ENCODE measurements at places on chromosomes 11 and 22. TPM values are rescaled to one million over a fixed set of nuclear protein-coding genes. Genes with fewer than 3 reads are reported as not detected.

Gene CNTN5
- not detected for polyA plus RNA-seq

Gene OR4A16
- polyA plus RNA-seq, result not detected

Gene POU2AF1
- polyA plus RNA-seq, result not detected

Gene OR51B4
- polyA plus RNA-seq, result not detected

Gene LMO2
- polyA plus RNA-seq, result not detected

Gene RCOR2
- polyA plus RNA-seq, result 1.6 TPM

Gene CRYBA4
- not detected for polyA plus RNA-seq

Gene BEST1
- 5.1 TPM for polyA plus RNA-seq

Gene CEND1
- polyA plus RNA-seq, result 0.25 TPM

Gene RBMXL2
- not detected for polyA plus RNA-seq

Gene RFPL1
- polyA plus RNA-seq, result not detected

DNA sequence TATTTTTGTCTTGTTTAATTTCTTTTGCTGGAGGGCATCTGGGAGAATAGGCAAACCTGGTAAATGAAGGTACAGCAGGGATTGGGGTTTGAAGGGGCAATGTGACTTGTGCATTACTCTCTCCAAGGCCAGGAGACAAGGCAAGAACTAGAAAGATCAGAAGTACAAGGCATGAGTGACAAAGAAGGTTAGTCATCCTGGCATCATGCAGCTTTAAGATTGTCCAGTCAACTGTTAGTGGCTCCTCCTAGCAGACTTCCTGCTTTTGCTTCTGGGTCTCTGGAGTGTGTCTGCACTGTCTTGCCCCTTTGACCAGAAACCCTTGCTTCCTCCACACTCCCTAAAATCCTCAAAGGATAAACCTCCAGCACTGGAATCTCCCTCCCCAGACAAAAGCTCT is 27.2 kb upstream of the GLYATL1 start:
- no peak for DNase-seq

GRCh38 chr11:2301631-2302305 is at the start of the genes C11orf21 and TSPAN32:
Gene C11orf21 (minus strand): TSS chr11:2301918. CDS start chr11:2301808, 110 bp downstream.
Gene TSPAN32 (plus strand): TSS chr11:2302013. CDS start chr11:2302150, 137 bp downstream.
- no peak for DNase-seq

DNA sequence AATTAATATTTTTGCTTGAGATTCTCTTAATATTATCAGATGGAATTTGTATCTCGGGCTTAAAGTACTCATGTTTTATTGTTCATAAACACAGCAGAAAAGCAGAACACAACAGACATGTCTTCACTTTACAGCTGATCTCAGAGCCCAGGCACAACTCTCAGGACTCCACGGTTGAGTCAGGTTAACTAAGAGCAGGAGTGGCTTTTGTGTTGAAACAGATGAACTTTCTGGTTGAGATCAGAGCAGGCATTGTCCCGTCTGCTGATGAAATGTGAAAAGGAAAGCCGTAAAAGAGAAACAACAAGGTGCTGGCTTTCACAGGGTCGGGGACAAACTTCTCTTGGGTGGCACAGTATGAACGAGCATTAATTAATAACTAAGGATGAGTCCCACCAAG is 49.0 kb downstream of the JHY start:
- no peak for DNase-seq

DNA sequence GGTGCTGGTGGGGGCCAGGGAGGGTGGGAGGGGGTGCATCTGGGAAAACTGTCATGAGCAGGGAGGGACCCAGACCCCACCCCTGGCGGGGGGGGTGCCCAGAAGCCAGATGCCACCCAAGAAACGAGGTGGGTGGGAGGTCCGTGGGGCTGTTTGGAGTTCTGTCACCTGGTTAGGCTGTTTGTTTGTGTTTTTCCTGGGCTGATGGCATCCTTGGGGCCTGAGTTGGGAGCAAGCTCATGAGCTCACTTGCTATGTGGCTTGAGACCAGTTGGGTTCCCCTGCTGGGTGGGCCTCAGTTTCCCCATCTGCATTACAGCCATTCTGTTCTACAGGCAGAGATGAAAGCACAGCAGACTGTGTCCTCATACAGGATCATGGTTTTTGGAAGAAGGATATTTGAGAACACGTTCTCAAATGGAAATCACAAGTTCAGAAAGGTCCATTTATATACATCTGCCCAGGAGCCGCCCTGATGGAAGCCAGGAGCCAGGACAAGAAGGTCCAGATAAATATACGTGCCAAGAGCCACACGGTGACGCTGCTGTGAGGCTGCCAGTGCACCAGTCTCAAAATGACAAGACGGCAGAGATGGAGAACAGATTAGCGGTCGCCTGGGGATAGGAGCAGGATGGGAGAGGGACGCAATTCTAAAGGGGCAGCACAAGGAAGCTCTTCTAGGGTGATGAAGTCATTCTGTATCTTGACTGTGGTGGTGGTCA is 312.9 kb downstream of the MN1 start:
- no peak for DNase-seq

- DNase-seq, result no peak
These were observed 4.0 kb downstream of the FXYD6 start for GRCh38 chr11:117872420-117872961.

DNA sequence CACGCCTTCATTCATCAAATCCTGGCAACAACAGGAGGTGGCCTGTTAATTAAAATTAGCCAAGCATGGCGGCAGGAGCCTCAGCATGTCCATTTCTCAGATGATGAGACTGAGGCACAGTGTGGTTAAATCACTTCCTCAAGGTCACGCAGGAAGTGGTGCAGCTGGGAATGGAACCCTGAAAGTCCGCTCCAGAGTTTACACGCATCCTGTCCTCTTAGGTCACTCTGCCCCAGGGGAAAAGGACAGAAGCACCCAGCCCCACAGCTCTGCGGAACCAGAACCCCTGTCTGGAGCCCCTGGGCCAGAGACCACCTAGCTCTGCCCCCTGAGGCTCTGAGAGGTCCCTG is 19.6 kb downstream of the RPL3 start:
- no peak for DNase-seq

DNA sequence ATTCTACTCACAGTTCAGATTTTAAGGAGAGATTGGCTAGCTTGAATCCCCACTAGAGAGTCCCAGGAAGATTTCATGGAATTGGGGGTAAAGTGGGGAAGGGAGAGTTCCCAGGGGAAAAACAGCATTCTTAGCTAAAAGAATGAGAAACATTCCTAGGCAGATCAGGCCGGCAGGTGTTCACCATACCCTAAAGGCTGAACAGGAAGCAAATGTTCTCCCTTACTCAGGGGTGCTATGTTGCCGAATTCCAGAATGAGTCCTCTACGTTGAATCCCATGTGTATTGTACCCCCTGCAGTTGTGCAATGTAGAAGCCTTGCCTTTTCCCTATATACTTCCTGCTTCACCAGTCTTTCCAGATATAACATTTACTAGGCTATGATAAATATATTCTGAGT is 135.2 kb upstream of the NCAM1 start:
- DNase-seq, result no peak

- DNase-seq, result no peak
These were observed 38.1 kb downstream of the AHNAK start for GRCh38 chr11:62508336-62509058.

DNA sequence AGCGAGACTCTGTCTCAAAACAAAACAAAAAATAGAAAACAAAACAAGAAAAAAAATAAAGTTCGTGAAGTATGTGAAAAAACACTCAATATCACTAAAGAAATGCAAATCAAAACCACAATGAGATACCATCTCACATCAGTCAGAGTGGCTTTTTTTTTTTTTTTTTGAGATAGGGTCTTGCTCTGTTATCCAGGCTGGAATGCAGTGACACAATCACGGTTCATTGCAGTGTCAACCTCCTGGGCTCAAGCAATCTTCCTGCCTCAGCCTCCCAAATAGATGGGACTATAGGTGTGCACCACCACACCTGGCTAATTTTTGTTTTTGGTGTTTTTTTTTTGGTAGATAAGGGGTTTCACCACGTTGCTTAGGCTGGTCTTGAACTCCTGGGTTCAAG is 37.5 kb downstream of the ATG16L2 start:
- DNase-seq, result no peak

DNA sequence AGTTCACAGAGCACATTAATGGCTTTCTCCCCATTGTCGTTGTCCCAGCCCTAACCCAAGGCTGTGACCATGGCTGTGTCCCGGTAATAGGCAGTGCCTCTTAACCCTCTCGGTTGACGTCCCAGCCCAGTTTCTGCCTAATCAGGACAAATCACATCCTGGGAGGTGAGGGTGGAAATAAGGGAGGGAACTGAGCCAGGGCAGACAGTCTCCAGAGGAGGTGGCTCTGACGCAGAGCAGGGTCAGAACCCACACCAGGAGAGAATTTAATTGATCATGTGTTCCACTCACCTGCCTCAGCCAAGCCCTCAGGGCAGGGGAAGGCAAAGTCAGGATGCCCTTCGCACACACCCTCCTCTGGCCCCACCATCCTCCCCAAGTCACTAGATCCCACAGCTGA is 17.0 kb downstream of the SLC43A1 start:
- DNase-seq, result no peak

DNA sequence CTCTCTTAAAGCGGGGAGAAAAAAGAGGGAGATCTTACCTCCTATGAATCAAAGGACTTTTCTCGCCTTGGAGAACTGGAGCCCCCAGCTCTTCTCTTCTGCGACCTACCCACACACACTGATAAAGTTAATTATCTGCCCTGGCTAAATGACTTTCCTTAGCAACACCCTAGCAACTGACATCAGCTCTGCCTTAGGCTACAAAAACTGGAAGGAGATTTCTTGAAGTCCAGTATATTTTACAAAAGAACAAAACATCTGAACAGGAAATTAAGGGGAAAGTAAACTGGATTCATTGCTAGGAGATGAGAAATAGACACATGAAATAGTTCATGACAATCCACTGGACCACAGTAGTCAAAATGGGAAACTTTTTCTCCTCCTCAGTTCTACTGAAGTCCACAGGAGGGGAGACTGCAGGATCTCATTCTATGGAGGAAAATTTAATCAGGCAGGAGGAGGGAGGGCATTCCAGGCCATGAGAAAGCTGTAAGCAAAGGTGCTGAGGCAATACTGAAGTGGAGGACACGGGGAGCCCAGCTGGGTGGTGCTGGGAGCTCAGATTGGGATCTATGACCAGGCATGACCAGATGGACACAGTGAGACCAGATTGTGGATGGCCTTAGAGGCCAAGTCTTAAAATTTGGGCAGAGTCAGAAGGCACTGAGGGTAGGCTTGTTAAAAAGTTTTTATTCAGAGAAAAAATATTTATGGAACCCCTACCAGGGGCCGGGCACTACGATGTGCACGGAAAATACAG is 3.7 kb upstream of the SPON1 start:
- DNase-seq, result no peak

DNA sequence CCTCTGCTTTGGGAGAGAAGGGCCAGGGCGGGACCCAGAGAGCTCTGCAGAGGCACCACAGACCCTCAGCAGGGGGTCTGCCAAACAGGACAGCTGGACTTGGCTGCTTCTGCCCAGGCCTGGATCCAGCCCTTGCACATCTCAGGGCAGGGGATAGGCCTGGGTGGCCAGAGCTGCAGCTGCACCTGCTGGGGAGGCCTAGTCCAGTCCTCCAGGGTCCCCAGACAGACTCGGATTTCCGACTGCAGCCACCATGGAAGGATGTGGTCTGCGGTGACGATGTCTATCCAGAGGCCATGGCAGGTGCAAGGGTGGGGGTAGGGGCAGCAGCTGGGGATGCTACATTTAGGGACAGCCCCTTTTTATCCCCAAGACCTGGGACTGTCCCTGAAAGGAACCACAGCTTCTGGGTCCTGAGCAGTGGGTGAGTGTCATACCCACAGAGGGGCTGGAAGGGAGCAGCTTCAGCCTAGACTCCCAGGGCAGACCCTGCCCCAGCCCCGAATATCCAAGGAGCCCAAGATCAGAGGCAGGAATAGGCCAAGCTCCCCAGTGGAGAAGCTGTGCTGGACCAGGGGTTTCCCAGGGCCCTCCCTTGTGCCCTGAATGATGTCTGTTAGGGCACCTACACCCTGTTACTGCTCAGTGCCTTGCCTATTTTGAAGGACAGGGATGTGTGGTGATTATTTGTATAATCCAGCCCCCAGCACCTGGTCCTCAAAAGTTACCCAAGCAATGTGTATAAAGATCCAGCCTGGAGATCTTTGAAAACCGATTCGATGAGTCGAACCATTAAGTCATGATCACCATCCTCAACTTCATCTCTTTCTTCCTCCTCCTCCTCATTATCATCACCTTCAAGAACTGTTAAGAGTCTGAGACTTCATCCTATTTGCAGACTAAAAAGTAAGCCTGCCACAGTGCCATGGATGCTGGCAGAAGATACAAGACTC is 2.5 kb upstream of the IGLL5 start:
- no peak for DNase-seq

DNA sequence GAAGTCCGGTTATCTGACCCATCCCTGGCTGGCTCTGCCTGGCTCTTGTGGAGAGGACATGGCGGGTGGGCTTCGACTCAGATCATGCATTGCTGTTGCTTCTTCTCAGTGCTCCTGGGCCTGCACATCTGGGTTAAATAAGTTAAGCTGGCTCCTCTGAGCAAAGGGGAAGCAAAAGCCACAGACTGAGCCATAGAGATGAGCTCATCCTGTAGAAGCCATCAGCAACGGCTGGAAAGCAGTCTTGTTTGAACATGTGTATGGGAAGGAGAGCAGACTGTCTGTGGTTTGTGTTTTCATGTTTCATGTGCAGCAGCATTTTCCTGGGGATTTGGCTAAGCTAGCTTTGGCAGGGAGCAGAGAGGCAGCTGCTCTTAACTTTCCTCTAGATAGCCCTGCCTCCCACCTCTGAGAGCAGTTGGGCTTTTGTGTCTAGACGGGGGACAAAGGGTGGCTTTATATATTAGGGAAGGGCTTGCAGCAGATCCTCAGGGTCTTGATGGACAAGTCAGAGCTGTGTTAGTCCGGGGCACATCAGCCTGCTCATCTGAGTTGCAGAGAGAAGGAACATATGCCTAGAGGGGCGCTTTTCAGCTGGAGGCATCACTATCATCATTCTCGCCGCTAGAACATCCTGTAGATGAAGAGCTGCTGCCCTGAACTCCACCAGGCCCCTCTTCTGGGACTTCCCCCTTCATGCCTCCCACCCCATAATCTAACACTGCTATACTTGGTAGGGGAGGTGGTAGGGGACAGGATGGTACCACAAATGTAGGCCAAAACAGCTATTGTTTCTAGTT is 14.9 kb downstream of the DCPS start:
- DNase-seq, result peak; percentile 92

DNA sequence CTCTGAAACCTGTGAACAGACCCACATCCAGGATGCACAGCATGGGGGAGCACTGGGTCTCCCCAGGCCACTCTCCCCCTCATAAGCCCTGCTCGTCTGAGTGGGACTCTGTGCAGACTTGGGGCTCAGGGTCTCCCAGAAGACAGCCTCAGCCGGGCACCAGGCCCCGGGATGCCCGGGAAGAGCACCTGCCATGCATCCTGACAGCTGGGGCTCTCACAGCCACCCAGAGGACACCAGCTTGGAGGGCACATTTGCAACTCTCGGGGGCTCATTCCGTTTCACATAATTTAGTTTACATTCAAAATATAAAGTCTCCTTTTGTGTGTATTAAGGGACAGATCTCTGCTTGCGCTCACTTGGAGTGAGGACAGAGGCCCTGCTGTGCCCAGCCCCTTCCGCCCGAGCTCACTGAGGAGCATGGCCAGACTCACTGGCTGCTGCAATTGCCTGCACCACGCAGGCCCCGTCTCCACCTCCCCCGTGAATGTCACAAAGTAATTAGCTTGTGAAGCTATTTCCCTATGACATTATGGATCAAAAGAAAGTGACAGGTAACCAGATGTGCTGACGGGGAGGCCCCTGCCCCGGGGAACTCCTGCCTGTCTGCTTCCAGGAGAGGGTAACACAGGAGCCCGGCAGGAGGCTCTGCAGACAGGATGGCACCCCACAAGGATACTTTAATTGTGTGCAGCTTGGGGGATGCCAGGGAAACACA is 275.6 kb downstream of the BRD1 start:
- DNase-seq, result no peak
